ENCODE measurements at places on chromosomes 4 and X.

GRCh38 chrX:124415115-124415800, 68.9 kb downstream of the SH2D1A start:
- DNase-seq, result no peak

DNA sequence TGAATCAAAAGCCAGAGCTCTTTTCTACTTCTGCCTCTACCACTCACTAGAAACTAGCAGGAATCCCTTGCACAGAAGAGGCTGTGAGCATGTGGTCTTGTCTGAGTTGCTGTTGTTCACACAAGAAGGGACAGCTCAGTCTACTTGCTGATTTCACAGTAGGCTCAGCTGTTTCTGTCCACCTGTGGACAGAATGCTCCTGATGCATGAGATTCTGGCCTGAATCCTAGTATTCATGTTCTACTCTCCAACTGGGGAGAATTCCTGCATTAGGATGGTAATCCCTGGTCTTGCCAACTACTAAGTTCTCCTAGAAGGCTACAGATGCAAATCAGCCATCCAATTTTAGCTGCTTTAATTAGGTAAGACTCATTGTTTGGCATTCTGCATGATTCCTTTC, 112.8 kb downstream of the PPA2 start:
- DNase-seq, result no peak

DNA sequence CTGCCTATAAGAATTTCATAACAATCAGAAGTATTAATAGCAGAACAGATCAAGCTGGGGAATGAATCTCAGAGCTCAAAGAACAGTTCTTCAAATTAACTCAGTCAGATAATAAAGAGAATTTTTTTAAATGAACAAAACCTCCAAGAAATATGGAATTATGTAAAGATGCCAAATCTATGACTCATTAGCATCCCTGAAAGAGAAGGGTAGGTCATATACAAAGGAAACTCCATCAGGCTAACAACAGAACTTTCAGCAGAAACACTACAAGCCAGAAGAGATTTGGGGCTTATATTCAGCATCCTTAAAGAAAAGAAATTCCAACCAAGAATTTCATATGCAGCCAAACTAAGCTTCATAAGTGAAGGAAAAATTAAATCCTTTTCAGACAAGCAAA, 28.6 kb downstream of the CBR4 start:
- DNase-seq, result no peak

DNA sequence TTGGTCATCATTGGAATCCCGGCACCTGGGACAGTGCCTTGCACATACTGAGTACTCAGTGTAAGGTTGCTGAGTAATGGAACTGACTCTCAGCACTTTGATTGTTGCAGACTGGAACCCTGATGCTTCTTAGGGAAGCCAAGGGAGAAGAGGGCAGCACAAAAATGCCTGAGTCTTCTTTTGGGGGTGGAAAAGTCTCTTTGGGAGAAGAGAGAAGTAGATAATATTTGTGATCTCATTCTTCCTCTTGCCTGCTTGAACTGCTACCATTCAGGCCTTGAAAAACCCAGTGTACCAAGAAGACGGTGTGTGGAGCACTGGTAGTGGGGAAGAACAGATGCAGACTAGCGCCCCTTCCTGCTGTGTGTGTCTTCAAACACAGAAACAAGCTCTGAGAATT, 12.3 kb downstream of the SFRP2 start:
- DNase-seq, result no peak

DNA sequence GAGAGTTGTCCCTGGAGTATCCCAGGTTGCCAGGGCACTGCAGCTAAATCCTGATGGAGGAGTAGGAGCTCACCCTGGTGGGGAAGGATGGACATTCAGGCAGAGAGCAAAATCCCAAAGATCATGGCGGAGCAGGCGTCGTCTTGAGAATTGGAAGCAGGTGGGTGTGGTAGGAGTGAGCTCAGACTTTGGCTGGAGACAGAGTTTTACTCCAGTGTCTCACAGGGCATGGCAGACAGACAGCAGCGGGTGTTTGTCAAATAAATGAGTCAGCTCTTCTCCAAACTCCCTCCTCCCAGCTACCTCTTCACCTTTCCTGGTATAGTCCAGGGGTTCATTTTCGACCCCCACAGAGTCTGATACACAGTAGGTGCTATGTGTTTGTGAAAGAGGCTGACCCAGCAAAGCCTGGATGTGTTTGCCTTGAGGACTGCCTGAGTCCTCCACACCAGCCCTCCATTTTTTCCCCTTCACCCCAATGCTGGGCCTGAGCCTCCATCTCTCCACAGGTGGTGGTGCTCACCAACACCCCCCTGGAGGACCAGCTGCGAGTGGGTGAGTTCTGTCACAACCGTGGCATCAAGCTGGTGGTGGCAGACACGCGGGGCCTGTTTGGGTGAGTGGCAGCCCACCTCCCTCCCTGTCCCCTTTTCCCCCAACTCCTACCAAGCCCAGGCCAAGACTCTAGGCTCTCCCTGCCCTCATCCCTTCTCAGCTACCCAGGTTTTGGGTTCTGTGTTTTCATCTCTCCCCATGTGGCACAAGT, 6.9 kb downstream of the UBA1 start:
- DNase-seq, result no peak

DNA sequence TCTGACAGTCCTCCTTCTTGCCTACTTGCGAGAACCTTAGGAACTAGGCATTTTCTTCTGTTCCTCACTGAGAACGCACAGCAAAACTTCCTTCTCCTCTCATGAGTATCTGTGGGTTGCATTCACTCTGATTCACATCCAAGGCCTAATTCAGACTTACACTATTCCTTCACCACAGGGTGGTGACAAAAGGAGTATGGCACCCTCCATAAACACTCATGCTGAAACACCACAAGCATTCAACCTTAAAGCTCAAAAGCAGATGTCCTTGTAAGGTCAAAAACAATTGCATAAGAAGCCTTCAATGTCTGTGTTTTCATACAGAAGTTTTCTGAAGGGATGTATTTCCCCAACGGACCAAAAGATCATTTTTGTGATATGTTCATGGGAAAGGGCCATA, 147.3 kb downstream of the CORIN start:
- no peak for DNase-seq

- no peak for DNase-seq
Observed at GRCh38 chrX:13091111-13091765, 46.8 kb upstream of the FAM9C start.

DNA sequence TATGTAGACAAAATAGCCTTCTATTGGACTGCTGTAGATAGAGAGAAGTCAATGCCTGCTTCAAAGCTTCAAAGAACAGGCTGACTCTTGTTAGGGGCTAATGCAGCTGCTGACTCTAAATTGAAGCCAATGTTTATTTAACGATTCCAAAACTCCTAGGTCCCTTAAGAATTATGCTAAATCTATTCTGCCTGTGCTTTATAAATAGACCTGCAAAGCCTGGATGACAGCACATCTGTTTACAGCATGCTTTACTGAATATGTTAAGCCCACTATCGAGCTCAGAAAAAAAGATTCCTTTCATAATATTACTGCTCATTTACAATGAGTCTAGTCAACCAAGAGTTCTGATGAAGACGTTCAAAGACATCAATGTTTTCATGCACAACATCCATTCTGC, 54.8 kb upstream of the RBMXL3 start:
- no peak for DNase-seq

DNA sequence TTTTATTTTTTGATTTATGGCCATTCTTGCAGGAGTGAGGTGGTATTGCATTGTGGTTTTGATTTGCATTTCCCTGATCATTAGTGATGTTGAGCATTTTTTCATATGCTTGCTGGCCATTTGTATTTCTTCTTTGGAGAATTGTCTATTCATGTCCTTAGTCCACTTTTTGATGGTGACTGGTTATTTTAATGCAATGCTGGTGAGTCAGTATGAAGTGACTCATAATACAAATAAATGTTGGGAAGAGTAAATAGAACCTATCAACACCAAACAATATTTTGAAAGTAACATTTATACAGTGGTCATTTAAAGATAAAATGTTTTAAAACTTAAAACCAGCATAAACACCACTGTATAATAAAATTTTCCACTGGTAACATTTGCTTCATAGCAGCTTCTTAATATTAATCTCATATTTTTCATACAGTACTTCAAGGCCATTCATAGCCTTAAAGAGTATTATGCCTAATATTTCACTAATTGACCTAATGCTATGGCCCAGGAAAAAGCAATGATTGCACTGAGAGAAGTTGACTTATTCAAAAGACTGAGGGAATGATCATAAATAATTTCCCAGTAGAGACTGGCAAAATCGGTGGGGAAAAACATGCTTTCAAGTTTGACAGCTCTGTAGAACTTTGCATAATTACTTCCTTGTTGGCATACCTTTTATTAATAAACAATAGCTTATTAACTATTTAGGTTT, 33.9 kb downstream of the CASK start:
- no peak for DNase-seq

GRCh38 chr4:141913928-141914327, 277.5 kb downstream of the IL15 start:
- no peak for DNase-seq

- DNase-seq, result no peak
Observed at GRCh38 chrX:106728337-106728736, 1.8 kb downstream of the RNF128 start.

DNA sequence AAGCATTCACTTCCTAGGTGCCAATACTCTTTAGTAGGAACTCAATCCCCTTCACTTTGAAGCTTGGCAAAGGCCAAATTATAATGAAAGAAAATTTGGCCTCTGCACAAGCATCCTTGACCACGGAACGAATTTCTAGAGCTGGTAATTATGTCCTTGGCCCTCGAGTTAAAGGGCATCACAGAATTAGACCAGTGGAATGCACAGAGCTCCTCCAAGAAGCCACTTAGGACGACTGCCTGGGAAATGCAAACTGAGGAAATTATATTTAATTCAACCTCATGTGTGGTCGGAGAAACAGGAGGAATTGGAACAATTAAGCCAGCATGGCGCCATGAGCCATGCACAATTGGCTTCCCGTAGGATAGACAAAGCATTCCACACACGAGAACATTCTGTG, 59.3 kb downstream of the NLGN4X start:
- no peak for DNase-seq

DNA sequence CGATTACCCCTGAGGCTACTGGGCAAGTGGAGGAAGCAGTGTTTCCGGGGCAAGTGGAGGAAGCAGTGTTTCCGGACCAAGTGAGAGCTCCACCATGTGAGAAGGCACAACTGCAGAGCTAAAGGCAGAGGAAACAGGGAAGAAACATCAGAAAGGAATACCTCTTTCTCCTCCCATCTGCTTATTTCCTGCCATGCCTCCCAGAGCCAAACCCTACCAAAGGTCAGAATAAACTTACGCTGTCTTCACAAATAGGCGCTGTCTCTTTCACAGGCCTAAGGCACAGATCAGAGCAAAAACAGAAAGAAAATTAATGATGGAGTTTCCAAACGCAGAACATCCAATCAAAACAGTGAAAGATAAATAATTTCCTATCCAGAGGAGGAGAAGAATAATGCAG, 153.0 kb downstream of the ATOH1 start:
- no peak for DNase-seq

DNA sequence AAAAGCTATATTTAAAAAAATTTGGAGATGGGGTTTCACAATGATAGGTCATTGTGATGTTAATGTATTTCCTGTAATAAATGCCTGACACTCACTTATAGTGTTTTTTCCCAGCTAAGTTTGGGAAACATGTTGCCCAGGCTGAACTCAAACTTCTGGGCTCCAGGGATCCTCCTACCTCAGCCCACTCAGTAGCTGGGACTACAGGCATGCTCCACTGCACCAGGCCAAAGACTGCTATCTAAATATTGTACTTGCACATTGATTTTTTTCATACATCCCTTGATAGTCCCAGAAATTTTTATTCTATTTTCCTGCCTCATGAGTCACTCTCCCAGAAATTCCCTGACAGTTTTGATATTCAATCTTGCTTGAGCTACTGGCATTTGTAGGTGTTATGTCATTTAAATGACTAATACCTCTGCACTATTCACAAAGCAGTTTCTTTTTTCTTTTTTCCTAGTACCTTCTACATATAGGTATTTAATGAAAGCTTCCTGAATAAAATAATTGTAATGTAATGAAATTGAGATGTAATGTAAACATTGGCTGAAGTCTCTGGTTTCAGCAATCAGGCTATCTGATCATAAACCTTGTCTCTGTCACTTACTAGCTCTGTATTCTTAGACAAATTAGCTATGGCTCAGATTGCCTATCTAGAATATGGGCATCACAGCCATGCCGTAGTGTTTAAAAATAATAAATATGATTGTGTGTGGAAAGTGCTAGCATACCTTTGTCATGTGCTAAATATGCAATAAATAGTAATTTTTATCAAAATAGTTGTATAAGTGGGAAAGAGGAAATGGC, 1973.0 kb upstream of the AGA start:
- DNase-seq, result no peak

GRCh38 chr4:6027392-6027791, 9.2 kb upstream of the C4orf50 start:
- DNase-seq, result no peak

- no peak for DNase-seq
Observed at GRCh38 chr4:83932750-83933391, 397.0 kb downstream of the GPAT3 start.

GRCh38 chr4:10753336-10753735, 68.8 kb upstream of the CLNK start:
- no peak for DNase-seq

Data from stimulated activated CD4-positive, alpha-beta T cell treated with anti-CD3 and anti-CD28 coated beads, Interleukin-12 subunit alpha, Interleukin-12 subunit beta, amount 100 ng/mL, for 48 hours (primary cell).